ENCODE measurements at places on chromosomes 3 and 15.

GRCh38 chr3:105759442-105760078 lies 109.3 kb downstream of the CBLB start:
- DNase-seq = no peak

DNA sequence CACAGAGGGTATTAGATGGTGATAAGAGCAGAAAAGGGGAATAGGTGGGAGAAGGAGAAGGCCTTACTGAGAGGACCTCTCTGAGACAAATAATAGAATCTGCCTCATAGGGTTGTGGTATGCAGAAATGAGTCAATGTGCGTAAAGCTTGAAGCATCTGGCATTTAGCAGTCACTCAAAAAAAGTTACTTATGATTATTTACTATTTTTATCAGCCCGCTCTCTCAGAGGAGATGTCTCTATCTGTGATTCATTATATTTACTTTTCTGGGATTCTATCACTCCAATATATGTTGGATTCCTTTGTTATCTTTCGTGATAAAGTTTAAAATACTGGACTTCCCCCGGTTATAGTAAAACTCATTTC lies 4.6 kb upstream of the TM4SF1 start:
- no peak for DNase-seq

GRCh38 chr3:126321490-126321889 lies 35.7 kb downstream of the KLF15 start:
- DNase-seq = no peak

DNA sequence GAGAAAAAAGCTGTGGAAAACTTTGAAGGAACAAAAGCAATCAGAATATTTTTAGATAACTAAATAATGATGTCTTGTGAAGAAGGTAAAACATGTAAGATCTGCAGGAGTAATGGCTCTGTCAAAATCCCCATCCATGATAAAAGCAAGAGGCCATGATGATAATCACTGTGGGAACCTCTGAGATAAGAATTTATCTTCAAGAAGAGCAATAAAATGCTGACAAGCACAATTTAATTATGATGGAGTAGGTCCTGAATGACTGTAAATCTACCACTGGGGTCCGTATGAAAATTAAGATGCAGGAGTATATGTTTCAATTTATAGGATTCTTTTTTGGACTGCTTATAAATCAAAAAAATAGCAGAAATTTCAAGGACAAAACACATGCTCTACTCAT lies 68.3 kb upstream of the CHMP2B start:
- DNase-seq = no peak

- no peak for DNase-seq
These were observed 18.4 kb downstream of the SPATA12 start for GRCh38 chr3:57078635-57079473.

GRCh38 chr15:73196113-73196512 lies 143.8 kb downstream of the NEO1 start:
- DNase-seq = no peak

DNA sequence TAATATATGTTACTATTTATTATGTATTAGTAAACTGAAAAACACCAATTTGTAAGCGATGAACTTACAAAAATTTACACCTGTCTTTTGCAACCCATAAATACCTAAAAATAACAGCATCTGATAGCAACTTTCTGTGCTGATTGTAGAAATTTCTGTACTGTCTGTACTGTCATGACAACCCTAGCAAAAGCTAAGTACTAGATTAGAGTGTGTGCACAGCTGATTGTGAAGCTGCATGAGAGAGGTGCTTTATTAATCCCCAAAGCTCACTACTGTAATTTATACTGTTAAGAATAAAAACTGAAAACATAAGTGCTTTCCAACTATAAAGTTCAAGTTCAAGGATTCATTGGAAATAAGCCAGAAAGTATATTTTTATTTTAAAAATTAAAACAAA lies 815 bp downstream of the BCL2A1 start:
- no peak for DNase-seq

- DNase-seq = peak; percentile 65
These were observed at the start of gene GRAMD1C for GRCh38 chr3:113838631-113839209. Gene GRAMD1C, plus strand, starts transcription at chr3:113838788. Its CDS starts 122 bp downstream, at chr3:113838910.

DNA sequence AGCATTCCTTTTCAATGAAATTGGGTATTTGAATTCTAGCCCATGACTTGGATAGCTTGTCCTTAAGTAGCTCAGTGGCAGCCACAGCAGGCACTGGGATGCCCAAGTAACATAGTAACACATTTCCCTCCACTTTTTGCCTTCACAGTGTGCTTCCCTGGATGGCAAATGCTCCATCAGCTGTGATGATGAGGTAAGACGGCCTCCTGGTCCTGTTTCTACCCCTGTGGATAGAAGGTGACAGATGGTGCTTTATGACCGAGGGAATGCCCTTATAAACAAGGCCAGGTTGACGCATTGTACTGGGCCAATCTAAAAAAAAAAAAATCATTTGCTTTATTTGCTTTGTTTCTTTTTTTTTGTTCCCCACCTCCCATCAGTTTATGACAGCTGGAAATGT lies 41.8 kb upstream of the LRTM1 start:
- DNase-seq = no peak

DNA sequence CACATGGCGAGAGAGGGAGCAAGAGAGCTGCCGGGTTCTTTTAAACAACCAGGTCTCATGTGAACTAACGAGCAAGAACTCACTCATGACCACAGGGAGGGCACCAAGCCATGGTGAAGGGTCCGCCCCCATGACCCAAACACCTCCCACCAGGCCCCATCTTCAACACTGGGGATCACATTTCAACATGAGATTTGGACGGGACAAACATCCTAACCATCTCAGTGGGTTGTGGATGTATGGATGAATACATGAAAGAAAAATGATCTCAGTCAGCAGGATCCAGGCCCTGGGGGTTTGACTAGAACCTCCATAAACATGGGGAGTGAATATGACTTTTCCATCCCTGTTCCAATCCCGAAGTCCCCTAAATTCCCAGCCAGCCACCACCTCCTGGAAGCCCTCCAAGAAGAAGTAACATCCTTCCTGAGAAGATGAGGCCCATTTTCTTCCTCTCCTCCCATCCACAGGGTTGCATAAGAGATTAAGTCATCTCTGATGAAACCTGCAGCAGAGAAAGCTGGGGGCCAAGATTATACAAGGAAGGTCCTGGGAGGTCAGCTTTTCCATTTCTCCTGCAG lies 9.5 kb downstream of the CAV3 start:
- DNase-seq = no peak

- no peak for DNase-seq
These were observed 41.4 kb upstream of the TSEN2 start for GRCh38 chr3:12442654-12443501.

DNA sequence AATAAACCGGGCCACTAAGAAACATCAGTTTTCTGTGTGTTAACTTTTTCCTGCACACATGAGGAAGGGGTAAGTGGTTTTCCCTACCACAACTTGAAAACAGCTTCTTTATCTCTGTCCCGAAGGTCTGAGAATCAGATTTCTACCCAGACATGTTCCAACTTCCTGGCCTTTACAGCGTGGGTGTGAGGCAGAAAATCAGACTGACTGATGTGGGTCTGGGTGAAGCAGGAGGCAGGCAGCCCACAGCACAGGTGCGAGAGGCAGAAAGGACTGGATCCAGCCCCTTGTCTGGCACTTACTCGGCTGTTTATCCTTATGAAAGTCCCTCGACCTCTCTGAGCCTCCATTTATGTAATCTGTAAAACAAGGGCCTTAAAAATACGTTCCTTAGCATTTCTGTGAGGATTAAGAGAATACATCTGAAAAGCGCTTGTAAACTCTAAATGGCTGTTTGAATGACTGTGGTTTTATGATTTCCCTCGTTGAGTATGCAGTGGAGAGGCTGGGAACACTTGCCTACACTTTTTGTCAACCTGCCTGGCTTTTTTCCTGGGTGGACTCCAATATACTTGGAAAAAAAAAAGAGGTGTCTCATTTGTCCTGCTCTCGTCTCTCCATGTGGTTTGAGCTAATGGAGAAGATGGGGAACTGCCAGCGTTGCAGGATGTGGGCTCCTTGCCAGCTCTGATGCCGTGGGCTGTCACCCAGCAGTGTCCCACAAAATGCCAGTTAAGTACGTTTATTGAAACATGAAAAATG lies 3.1 kb downstream of the AGBL1 start:
- DNase-seq = no peak

DNA sequence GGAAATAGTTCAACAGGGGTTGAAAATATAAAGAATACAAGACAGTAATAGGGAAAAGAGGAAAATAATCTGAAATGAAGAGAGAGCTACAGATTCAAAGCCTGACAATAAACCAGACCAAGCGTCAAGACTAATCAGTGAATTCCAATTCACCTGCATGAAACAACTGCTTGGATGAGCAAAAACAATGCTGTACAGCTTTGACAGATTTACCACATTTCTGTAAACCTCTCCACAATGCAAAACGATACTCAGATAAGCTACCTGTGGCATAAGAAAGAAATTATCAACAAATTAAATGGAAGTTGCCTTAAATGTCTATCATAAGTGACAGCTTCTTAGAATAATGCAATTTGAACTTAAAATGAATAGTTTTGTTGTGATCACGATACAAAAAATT lies 65.4 kb downstream of the GBE1 start:
- no peak for DNase-seq

GRCh38 chr15:101138086-101138660 lies 113.7 kb downstream of the CHSY1 start:
- DNase-seq = no peak

DNA sequence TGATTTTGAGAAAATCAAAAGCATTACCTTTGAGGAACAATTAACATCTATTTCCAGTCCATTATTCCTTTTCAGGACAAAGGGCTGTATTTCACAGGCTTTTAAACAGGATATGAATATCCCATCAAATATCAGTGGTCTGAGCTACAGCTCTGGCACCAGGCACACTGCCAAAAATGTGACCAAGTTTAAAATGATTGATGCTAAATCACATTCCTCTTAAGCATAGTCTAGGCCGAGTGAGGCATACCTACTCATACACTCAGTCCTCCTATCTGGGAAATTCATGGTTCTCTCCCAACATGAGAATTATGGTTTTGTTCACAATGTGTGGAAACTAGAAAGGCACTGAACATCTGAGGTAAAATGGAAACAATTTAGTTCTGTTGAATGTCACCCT lies 683.5 kb downstream of the TUSC7 start:
- no peak for DNase-seq

- DNase-seq = no peak
These were observed 14.4 kb upstream of the STARD5 start for GRCh38 chr15:81338170-81339007.

DNA sequence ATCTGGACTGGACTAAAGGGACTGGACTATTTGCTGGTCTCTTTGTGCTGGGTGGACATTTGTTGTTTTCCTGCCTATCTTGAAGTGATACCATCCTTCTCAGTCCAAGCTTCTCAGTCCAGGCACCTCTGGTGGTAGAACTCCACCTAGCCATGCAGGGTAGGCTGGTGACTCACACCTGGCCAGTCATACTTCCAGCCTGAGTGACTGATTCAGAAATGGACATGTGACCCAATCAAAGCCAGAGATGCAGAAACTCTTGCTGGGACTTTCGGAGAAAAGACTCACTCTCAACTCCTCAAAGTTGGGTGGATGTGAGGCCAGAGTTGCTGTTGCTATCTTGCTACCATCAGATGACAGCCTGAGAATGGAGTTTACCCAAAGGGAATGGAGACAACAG lies 5.6 kb upstream of the ASB14 start:
- DNase-seq = no peak

GRCh38 chr3:150945226-150946032 lies 27.1 kb downstream of the CLRN1 start:
- no peak for DNase-seq

GRCh38 chr3:144677103-144677502 lies 705.5 kb downstream of the DIPK2A start:
- DNase-seq = no peak

GRCh38 chr3:28521663-28522062 lies 173.0 kb upstream of the AZI2 start:
- DNase-seq = no peak

GRCh38 chr15:76577879-76578512 lies 241.4 kb downstream of the ISL2 start:
- no peak for DNase-seq

DNA sequence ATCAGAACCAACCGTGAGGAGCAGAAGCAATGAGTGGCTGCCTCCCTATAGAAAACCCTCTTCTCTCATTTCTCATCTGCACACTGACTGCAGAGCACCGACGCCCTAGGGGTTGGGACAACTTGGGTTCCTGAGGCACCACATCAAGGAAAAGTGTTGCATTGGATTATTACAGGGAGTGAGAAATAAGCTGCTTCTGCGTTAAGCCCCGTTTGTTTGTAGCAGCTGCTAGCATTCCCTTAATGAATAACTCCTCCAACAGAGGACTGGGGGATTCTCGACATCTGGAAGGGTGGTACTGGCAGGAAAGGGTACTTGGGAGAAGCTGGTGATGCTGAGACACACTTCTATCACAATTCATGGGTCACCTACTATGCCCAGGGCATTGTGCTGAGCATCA lies 25.3 kb upstream of the AGBL1 start:
- no peak for DNase-seq

- no peak for DNase-seq
These were observed 255.2 kb downstream of the PDCD6IP start for GRCh38 chr3:34053626-34054025.

- DNase-seq = no peak
These were observed 6.0 kb downstream of the TIPARP start for GRCh38 chr3:156680243-156680914.

GRCh38 chr3:31862666-31863279 lies 118.3 kb downstream of the OSBPL10 start:
- no peak for DNase-seq

GRCh38 chr15:63255489-63255990 lies 21.9 kb upstream of the APH1B start:
- DNase-seq = no peak

GRCh38 chr3:64848127-64848800 lies 160.5 kb upstream of the ADAMTS9 start:
- no peak for DNase-seq

DNA sequence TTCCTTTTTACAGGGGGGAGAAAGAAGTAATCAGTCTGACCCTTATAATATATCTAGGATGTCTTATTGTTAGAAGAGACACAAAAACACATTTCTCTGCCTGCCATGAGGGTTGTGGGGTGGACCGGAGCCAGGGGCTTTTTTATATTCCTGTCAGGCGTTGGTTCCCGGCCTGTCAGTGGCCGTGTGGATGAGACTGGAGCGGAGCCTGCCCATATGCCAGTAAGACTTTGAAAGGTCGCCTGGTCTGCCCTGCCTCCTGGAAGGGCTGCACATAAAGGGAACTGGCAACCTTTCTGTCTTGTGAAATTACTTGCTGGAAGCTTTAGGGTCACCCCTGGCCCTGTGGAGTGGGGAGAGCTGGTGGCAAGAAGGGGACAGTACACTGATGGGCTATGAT lies 34.7 kb downstream of the MAP3K13 start:
- no peak for DNase-seq

- no peak for DNase-seq
These were observed 90.0 kb downstream of the FAM174B start for GRCh38 chr15:92565351-92566125.

DNA sequence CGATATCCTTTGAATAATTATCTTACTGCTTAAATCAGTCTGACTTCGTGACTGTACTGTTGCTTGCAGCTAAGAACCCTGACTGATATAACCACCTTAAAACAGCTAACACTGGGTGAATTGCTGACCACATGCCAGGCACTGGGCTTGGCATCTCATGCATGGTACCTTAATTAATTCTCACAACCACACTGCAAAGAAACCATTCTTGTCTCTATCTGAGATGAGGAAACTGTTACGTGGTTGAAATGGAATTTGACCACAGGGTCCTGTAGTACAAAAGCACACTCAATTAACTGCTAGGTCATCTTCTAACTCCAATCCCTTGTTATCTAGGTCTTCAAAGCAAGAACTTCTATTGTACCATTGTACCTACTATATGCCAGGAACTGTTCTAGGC lies 92.7 kb upstream of the PRICKLE2 start:
- DNase-seq = no peak

GRCh38 chr3:186208296-186208989 lies 99.6 kb upstream of the ETV5 start:
- no peak for DNase-seq

Measured in stimulated activated CD4-positive, alpha-beta T cell treated with anti-CD3 and anti-CD28 coated beads, Interleukin-1b, Interleukin-23, amount 100 ng/mL, for 1 hour (primary cell).